ENCODE measurements at places on chromosomes 2 and 18.
A peak's percentile ranks its signal among the peaks of the same experiment; 100 is the strongest.

- DNase-seq, result no peak
Measured at GRCh38 chr2:174686430-174686829, 77.8 kb downstream of the CHRNA1 start.

- no peak for DNase-seq
Measured at GRCh38 chr2:143469323-143469722, 340.1 kb downstream of the ARHGAP15 start.

DNA sequence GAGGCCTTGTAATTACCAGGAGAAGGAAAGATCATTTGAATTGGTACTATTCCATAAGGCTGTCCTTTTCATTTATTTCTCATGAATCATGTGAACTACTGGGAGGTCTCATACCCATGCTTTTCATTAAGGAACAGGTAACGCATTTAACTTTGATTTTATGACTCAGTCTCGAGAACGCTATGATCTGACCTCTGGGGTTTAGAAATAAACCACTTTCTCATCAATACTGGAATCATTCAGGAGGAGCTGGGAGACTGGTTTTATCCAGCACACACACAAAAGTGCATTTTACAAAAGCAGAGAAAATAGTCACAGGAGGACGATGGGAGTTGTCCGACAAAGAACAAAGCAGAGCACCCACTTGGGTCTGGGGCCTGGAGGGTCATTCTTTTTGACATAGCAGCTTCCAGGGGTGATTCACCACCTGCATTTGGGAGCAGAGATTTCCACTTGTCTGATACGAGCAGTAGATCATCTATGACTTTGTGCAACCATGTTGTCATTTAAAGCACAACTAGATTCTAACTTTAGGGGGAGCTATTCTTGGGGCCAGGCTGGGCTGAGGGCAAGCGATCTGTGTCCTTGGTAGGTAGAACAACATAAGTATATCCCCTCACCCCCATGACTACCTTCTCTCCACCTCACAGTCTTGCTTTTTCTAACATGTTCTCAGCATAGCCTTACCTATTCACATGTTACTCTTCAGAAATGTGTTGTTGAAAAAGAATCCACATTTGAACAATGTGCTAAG, 95.9 kb upstream of the SCG2 start:
- DNase-seq, result no peak

DNA sequence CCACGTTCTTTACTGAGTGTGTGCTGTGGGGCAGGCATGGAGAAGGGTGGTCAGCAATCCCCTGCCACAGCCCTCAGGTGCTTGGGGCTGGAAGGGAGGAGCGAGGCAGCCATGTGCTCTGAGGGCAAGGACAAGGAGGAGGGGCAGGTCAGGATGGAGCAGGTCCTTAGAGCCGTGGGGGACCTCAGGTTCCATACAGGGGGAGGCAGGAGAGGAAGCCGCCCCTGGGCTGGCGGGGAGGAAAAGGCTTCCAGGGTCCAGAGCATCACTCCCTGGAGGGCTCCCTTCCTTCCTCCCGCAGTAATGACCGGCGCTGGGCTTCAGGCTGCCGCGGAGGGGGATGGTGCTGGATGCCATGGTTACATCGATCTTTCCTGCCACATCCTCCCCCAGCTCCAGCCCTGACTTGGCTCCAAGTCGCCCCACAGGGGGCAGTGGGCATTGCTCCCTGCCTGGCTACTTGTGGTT, 6.6 kb downstream of the GAREM2 start:
- DNase-seq, result no peak

DNA sequence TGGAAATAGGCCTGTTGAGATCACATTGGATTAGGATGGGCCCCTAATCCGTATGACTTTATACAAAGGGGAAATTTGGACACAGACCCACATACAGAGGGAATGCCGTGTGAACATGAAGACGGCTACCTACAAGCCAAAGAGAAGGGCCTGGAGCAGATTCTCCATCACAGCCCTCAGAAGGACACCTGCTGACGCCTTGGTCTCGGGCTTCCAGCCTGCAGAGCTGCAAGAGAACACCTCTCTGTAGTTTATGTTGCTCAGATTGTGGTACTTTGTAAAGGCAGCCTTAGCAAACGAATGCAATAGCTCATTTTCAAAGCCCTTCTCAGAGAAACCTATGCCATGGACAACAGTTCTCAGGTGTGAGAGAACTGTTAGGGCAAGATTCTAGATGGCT, 86.1 kb downstream of the LONRF2 start:
- DNase-seq, result no peak

GRCh38 chr2:226793646-226794045, 6.0 kb downstream of the IRS1 start:
- peak; percentile 33 for DNase-seq

DNA sequence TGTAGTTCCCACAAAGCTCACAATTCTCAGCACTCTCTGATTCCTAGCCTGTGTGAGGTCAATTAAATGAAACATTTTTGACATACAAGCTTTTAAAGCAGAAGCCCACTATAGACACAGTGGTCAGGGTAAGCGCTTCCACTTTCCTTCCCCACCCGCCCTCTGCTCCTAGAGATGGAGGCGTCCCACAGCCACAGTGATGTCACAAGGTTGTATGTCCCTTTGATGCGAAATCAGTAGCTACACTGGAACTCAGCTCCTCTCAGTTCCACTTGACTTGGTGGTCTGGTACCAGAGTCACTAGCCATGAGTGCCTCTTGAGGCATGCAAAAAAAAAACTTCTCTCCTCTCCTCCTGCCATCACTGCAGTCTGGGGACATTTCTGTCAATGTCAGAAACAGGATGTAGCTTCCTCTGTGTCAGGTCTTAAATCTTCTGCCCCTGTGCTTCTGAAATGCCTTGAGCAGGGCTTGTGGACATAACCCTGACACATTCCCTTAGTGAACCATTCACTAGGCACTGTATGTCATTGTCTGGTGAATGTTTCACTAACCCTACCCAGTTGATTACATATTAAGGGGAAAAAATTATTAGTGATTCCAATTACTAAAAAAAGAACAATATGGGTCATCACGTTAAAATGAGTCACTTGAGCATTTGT, 7.8 kb downstream of the SULT1C4 start:
- DNase-seq, result no peak

DNA sequence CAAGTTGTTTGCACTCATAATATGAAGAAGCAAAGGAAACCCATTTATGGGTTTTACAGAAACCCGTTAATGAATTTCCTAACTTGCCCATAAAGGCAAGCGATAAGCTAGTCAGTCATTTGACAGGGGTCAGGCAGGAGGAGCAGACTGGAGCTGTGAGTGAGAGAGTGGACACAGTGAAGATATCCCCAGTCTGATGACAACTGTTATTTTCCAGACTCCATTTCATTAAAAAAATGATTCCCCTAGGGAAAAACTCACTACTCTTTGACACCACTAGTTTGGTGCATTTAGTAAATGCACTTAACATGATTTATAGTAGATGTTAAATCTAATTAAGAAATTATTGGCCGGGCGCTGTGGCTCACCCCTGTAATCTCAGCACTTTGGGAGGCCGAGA, 80.8 kb downstream of the TGIF1 start:
- no peak for DNase-seq

GRCh38 chr2:196101325-196101991, 32.8 kb upstream of the DNAH7 start:
- DNase-seq, result no peak

DNA sequence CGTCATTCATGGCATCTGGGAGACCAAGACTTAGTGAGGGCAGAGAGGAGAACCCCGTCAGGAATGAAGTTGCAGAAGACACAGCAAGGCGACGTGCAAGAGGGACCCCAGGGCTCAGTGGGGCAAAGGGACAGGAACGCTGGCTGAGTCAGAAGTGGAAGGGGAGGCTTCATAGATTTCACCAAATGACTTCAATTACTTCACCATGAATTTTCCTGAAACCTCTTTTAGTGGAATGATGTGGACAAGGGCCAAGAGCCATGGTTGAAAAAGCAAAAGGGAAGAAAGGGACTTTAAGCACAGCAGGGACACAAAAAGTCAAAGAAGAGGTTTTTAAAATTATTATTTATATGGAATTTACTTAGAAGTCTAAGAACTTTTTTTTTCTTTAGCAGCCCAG, 141.6 kb upstream of the PID1 start:
- no peak for DNase-seq

DNA sequence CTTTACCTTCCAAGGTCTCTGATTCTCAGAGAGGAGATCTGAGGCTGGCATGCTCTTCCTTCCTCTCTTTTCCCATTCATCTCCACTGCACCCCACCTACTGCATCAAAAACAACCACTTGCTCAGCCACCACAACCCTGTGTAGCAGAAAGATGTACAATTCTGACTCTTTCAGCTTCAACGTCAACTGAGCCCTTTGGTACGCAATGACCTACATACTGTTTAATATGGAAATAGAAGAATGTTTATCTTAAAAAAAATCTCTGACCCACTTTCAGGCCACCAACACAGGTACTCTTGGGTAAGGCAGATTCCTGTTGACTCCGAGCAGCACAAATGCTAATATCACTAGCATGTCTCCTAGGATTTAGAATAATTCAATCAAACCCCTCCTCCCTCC, 76.2 kb upstream of the AFF3 start:
- no peak for DNase-seq

GRCh38 chr2:124045894-124046293, 20.8 kb downstream of the CNTNAP5 start:
- DNase-seq, result no peak

- no peak for DNase-seq
Measured at GRCh38 chr2:4134551-4135550, 431.5 kb downstream of the DCDC2C start.

- no peak for DNase-seq
Measured at GRCh38 chr2:9208875-9209274, 2.3 kb downstream of the ASAP2 start.

- DNase-seq, result no peak
Measured at GRCh38 chr2:193843675-193844074, 1648.9 kb upstream of the TMEFF2 start.

DNA sequence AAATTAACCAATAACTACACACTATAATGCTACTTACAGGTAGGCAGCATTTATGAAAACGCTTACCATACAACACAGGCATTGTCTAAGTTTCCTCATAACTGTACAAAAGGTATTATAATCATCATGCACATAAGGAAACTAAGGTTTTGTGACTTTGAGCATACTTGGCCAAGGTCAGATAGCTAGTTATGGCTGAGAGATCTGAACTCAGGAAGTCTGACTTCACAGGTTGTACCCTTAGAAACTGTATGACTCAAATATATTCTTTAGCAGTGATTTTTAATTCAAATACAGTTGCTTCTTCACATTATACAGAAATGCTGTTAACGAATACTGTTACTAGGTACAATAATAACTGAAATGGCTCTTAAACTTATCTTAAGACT, 89.3 kb downstream of the TRIP12 start:
- no peak for DNase-seq

- DNase-seq, result no peak
Measured at GRCh38 chr2:392926-393280, 105.0 kb upstream of the ALKAL2 start.

DNA sequence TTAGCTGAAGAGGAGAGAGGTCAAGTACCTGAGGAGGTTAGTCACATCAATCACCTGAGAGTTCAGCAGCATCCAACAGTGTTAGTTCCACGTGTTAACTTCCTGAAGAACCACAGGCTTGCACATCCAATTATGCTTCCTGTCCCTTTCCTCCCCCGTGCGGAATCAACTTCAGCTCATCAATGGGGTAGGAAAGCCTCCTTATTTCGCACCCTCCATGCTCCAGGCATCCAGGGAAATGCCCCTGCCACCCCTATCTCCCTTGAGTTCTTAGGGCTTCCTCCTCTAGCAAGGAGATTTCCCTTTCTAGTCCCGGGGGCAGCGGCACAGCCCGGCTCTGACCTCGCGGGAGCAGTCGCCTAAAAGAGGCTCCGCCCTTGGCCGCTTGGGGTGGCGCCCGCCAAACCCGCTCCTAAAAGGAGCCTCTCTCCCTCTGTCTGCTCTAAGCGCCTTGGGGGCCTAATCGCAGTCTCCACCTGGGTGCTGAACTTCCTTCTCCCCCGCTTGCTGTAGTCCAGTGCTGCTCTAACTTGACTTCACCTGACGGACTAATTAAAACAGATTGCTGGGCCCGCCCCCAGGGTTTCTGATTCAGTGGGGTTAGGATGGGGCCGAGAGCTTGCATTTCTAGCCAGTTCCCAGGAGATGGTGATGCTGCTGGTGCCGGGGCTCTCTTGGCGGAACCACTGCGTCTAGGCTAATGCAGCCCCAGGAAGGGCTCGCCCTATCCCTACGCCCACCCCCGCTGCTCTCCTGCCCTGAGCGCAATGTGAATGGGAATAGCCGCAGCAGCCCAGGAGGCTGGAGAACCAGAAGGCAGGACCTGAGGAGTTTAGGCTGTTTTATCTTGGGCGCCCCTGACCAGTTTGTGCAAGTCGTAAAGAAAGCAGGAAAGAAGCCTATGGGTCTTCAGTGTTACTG, 3.4 kb upstream of the TET3 start:
- DNase-seq, result no peak

GRCh38 chr18:29488617-29489016, 1311.7 kb upstream of the CDH2 start:
- no peak for DNase-seq

- DNase-seq, result no peak
Measured at GRCh38 chr18:74268175-74268574, 23.6 kb downstream of the CYB5A start.

DNA sequence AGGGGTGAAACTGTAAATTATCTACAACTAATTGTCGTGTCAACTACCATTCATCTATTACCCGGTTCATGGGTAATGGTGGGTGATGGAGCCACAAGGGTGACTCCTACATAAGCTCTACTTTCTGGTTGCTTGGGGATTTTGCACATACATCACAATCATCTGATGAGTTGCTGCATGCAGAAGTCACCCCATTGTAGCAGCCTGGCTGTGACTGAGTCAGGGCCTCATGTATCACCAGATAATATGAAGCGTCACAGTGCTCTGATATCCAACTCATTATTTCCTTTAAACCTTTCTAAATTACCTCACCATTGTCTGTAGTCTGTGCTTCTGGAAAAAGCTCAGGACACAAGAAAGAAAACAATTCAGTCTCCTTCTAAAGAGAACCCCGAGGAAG, 32.4 kb upstream of the GORASP2 start:
- DNase-seq, result no peak

DNA sequence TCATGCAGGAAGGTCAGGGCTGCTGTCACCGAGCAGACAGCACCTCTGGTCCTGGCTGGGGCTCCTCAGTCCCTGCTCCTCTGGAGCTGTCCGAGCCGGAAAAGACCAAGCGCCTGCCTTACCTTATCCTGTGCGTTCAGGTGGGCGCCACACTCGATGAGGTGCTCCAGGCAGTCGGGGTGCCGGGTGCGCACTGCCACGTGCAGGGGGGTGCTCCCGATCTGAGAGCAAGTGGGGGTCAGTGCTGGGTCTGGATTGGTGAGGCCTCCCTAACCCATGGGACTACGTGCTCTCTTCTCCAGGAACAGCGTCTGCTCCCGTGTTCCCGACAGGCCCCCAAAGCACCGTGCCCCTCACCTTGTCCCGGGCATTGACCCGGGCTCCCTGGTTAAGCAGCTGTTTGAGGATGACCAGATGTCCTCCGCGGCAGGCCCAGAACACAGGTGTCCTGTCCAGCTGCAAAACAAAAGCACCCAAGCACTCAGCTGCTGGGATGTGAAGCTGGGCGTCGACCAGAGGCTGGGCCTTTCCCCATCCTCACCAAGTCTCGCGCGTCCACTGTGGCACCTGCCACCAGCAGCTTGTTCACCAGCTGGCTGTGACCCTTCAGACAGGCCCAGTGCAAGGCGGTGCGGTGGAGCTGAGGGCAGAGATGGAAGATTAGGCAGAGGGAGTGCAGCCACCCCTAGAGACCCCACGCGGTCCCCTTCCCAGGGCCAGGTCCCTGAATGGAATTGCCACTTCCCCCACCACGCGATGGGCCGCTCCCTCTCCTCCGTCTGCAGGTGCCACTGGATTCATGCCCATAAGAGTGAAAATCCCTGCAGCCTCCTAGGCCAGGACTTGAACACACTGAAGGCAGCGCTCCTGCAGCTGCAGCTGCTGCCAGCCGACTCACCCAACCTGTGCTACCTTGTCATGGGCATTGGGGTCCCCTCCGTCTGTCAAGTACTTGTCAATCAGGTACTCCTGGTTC, 3.7 kb downstream of the ANKRD23 start:
- no peak for DNase-seq

Data from cerebellar cortex (tissue), 1 donor.